CD4-positive, alpha-beta T cell treated with Interleukin-4 for 1 hour (primary cell): ENCODE measurements at places on chromosomes 3 and 15.

- no peak for DNase-seq
Observed at GRCh38 chr3:156985711-156986110, 159.6 kb downstream of the LEKR1 start.

GRCh38 chr3:153439780-153440179, 277.8 kb downstream of the RAP2B start:
- DNase-seq = no peak

DNA sequence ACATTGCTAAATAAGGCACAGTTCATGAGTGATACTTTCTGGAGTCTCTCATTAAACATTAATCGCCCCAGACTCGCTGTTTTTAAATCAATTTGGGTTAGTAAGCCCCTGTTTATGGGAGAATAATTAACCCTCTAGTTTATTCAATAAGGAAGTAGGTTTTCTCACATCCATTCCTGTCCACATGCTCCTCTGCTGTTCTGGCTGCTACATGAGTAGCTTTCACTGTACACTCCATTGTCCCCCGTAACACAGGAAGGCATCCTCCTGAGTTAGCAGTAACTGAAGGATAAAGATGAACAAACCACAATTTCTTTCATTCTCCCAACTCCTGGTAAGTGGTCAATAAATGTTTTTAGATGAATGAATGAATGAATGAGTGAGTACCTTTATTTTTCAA, 378.5 kb downstream of the DIPK2A start:
- DNase-seq = no peak

GRCh38 chr3:159881828-159882309, 106.8 kb upstream of the IL12A start:
- DNase-seq = no peak

- no peak for DNase-seq
Observed at GRCh38 chr3:134038716-134039115, 9.0 kb upstream of the SLCO2A1 start.
